Mononuclear cell (primary cell): ENCODE measurements at places on chromosomes 16 and 17. TPM values are rescaled to one million over a fixed set of nuclear protein-coding genes. Genes with fewer than 3 reads are reported as not detected.

CNTNAP4 gene
- total RNA-seq = 0.10 TPM

NPIPB6 gene
- total RNA-seq = not detected

PPM1E gene
- total RNA-seq = not detected

SRCIN1 gene
- not detected for total RNA-seq

C16orf86 gene
- 6.8 TPM for total RNA-seq

CSF3 gene
- total RNA-seq = not detected

SULT1A1 gene
- total RNA-seq = 53.4 TPM

CCL17 gene
- total RNA-seq = not detected

SMIM22 gene
- not detected for total RNA-seq

TNFRSF13B gene
- total RNA-seq = 2.2 TPM

G6PC1 gene
- total RNA-seq = not detected

MYL11 gene
- 2.1 TPM for total RNA-seq

ARL2BP gene
- total RNA-seq = 61.5 TPM

PHOSPHO1 gene
- total RNA-seq = 0.21 TPM

FZD2 gene
- 0.84 TPM for total RNA-seq

CES5A gene
- not detected for total RNA-seq

EPX gene
- total RNA-seq = under 0.01 TPM

ITGAX gene
- 190 TPM for total RNA-seq

FAM171A2 gene
- total RNA-seq = 0.10 TPM

KRTAP9-4 gene
- not detected for total RNA-seq

ZSCAN10 gene
- total RNA-seq = under 0.01 TPM

OSGIN1 gene
- total RNA-seq = 4.1 TPM

LGALS9B gene
- 0.52 TPM for total RNA-seq

RHBDL1 gene
- total RNA-seq = 0.84 TPM

ODAD4 gene
- not detected for total RNA-seq

ACSM5 gene
- not detected for total RNA-seq

MYL4 gene
- not detected for total RNA-seq

HASPIN gene
- total RNA-seq = 0.52 TPM

KRT20 gene
- not detected for total RNA-seq

ITGB3 gene
- 66.3 TPM for total RNA-seq

ALOX12B gene
- not detected for total RNA-seq

C16orf92 gene
- total RNA-seq = not detected

GUCY2D gene
- 0.10 TPM for total RNA-seq

GAST gene
- total RNA-seq = not detected

TMEM238L gene
- total RNA-seq = not detected

TMEM114 gene
- not detected for total RNA-seq

SPN gene
- total RNA-seq = 29.7 TPM

SAMD14 gene
- total RNA-seq = 0.63 TPM

PHF12 gene
- total RNA-seq = 102 TPM

CLEC3A gene
- total RNA-seq = not detected
